ENCODE measurements at places on chromosomes 5 and 9. TPM values are rescaled to one million over a fixed set of nuclear protein-coding genes. Genes with fewer than 3 reads are reported as not detected.

Gene PCDHGA7
- not detected for total RNA-seq

Gene DND1
- total RNA-seq: 3.7 TPM

Gene PCDHGA9
- not detected for total RNA-seq

- H3K36me3 ChIP-seq: peaks cover 6% of the 10 kb centered on the region
- no peak overlapping the region for H3K27ac ChIP-seq
- no peaks in the 10 kb centered on the region for H3K27me3 ChIP-seq
- H3K4me1 ChIP-seq: no peaks in the 10 kb centered on the region
- DNase-seq: peak; percentile 59
- no peak overlapping the region for H3K4me3 ChIP-seq
Measured at GRCh38 chr9:100505564-100506159, 32.7 kb downstream of the TMEFF1 start.

DNA sequence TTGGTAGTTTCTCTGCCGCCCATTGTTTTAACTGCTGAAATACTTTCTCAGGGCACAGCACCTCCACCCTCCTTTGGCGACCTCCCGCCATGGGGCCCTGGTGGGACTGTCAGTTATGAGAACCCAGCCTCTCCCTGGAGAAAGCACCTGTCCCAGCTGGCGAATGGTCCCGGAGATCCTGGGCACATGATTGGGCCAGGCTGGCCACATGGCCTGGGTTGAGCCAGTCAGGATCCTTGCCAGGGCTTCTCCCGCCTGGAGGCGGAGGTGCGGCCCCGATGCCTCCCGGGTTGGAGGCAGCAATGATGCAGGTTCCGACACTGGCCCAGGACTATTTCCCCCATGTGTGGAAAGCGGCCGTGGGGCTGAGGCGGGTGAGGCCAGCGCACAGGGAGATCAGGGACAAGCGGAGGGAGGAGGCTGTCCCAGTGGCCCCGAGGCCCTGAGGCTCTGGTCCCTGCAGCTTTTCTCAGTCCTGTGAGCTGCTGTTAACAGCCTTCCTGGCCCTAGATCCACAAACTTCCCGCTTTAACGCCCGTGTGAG lies 13.6 kb downstream of the UNC5A start:
- DNase-seq: no peak
- peaks cover 2% of the 10 kb centered on the region for H3K4me1 ChIP-seq
- H3K27me3 ChIP-seq: peaks cover 40% of the 10 kb centered on the region
- H3K27ac ChIP-seq: no peak overlapping the region
- no peak overlapping the region for H3K4me3 ChIP-seq
- H3K36me3 ChIP-seq: no peaks in the 10 kb centered on the region

DNA sequence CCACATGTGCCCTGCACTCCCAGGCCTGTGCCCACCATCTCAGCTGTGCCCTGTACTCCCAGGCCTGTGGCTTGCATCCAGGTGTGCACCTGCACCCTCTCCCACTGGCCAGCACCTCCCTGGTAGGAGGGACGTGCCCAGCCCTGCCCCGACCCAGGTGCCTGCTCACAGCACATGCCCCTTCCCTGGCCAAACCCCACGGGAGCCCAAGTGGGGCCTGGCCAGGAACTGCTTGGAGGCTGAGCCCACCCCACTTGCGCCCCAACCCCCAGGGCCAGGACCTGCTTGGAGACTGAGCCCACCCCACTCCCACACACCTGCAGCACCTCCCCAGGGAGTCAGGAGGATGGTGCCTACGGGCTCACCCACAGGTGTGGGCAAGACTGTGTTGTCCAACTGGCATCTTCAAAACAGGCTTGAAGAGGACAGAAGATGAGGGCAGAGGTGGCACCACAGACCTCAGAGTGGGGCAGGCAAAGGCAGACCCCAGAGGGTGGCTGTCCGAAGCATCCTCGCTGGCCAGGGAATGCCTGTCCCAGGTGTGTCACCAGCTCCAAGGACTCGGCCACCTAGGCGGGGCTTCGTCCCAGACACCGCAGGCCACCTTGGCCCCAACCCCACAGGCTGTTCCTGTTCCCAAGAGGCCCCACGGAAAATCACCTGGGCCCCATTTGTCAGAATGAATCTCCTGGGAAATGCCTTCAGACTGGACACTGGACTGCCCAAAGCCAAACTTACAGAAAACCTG lies 10.8 kb downstream of the ZDHHC11B start:
- H3K27ac ChIP-seq: no peak overlapping the region
- no peak overlapping the region for H3K4me3 ChIP-seq
- no peak for DNase-seq
- H3K4me1 ChIP-seq: no peaks in the 10 kb centered on the region
- no peaks in the 10 kb centered on the region for H3K36me3 ChIP-seq

- no peak overlapping the region for H3K27ac ChIP-seq
- H3K4me1 ChIP-seq: peaks cover 5% of the 10 kb centered on the region
- no peak for DNase-seq
- peaks cover 13% of the 10 kb centered on the region for H3K27me3 ChIP-seq
Measured at GRCh38 chr5:160197341-160198144, 31.8 kb upstream of the FABP6 start.

Data from activated naive CD8-positive, alpha-beta T cell treated with anti-CD3 and anti-CD28 coated beads for 36 hours (primary cell).